ENCODE measurements at places on chromosomes 6 and 20.

- no peak for DNase-seq
These were observed 19.1 kb downstream of the SPATA2 start for GRCh38 chr20:49896204-49896603.

GRCh38 chr6:76810286-76810685 is 653.0 kb downstream of the HTR1B start:
- no peak for DNase-seq

- DNase-seq, result no peak
These were observed 29.4 kb downstream of the COL20A1 start for GRCh38 chr20:63322146-63322932.

DNA sequence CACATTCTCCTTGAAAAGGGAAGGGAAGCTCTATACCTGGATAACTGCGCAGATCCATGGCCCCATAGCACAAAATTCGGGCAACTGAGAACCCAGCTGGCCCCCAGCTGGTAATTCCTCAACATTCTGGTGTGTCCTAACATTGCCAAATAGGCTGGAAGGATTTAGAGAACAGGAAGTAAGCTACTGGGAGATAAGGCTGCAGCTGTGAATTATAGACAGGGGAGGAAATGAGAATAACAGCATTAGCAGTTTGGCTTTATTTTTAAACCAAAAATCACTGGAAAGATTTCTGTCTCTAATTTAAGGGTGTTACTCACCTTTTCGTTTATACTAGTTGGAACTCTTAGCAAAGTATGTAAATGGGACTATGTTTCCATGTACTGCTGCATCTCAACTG is 97.2 kb downstream of the TULP4 start:
- DNase-seq, result no peak

DNA sequence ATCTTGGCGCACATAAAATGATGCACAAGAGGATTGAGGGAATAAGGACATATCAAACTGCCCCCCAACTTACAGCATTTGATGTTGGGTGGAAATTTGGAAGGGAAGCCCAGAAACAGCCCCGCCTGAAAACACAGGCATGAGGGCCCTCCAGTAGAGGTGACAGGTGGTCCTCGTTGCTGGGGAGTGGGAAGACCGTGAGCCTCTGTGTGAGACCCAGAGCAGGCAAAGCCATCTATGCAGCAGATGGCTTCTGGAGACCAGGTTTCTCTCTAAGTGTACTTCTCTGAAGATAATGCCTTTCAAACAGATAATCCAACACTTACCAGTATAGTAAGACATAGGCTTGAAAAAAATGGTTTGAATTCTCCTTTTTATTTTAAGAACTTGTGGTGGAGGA is 132.2 kb upstream of the INSM1 start:
- DNase-seq, result no peak

DNA sequence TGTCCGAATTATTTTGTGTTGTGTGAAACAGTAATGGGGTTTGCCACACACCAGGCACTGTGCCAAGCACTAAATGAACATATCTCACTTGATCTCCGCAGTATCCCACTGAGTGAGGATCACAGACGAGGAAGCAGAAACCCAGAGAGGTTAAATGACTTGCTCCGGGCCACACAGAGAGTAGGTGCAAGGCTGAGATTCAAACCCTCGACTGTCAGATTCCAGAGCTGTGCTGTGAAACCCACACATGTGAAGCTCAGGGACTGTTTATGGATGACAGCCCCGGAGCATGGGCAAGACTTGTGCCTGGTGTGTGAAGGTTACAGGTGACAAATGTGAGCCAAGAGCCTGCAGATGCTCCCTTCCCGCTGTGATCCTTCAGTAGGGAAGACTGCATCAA is 87.8 kb upstream of the SIRPA start:
- DNase-seq, result no peak

DNA sequence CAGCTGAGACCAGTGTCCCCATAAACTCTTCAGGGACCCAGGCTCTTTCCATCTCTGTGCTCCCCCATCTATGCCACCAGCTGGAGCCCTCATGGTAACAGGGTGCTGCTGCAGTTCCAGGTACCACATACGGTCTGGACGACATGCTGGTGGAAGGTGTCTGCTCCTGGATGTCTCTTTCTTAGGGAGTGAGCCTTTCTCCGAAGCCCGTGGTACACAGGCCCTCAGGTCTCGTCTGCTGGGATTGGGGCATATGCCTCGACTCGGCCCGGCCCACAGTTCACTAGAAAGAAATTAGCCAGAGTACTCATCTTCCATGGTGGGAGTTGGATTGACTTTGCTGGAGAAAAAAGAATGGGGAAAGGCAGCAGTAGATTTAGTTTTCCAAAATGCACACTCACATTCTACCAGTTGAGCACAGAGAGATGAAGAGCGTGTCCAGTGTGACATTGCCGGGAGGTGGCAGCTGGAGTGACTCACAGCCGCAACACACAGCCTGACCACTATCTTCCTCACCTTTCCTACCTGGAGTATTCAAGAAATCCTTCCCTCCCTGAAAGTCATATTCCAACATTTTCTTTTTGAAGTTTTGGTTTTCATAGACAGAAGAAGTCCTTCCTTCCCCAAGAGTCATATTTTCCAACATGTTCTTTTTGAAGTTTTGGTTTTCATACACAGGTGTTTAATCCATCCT is 18.6 kb upstream of the SPO11 start:
- no peak for DNase-seq

GRCh38 chr20:52252664-52253063 is 61.1 kb upstream of the ZFP64 start:
- DNase-seq, result no peak

GRCh38 chr6:42690151-42690702 is 32.2 kb downstream of the PRPH2 start:
- no peak for DNase-seq
